ENCODE measurements at places on chromosomes 3 and 15.
A peak's percentile ranks its signal among the peaks of the same experiment; 100 is the strongest.

DNA sequence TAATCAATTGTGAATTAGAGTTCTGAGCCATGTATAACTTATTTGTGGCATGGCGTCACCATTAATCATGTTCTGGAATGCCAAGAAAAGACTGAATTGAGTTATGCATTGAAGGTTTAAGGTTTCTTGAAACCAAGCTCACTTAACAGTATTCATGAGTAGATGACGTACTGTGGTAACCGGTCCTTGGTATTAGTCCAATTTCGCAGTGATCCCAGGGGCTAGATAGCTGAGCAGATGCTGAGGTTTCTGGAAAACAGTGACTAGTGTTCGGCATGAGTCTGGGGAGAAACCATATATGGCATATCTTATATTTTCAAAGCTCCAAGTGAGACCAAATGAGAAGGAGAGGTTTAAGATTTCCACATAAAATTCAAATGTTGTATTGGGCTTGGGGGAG lies 218.3 kb upstream of the LYSMD4 start:
- DNase-seq: no peak

DNA sequence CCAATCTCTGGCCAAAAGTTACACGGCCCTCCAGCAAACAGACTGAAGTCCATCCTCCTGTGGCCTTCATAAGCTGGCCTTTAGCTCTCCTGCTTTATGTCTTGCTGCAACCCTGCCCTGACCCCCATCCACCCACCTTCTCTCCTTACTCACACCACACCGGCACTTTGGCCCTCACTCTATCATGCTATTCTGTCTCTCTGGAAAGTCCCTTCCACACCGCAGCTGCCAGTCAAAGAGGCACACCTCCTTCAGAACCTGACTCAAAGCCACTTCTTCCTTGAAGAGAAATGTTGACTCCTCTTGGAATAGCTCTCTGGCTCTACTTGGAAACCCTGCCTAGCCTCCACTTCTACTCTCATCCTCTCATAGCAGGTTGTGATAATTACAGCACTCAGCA lies 4.5 kb downstream of the GPR156 start:
- DNase-seq: no peak

GRCh38 chr15:31001702-31002101 lies 10.3 kb upstream of the MTMR10 start:
- DNase-seq: no peak

DNA sequence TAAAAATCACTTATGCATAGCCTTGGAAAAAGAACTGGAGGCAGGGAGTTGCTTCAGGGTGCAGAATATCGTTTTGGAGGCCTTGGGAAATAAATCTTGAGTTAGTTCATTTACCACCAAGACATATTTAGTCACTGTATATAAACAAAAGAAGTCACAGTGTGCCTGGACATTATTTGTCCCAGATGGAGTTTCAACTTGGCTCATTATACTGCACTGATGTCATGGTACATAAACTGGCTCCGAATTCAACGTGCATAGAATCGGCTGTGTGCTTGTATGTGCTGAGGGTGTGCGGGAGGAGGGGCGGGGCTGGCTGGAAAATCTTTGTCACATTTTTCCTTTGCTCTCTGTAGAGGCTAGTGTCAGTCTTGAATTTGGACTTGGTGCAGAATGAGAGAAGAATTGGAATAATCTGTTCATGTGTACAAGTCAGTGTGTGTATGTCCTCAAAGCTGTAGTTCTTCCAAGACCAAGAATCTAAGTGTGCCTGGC lies 86.6 kb downstream of the FNDC3B start:
- DNase-seq: peak; percentile 86

GRCh38 chr15:83545804-83546511 lies 98.8 kb downstream of the SH3GL3 start:
- no peak for DNase-seq

DNA sequence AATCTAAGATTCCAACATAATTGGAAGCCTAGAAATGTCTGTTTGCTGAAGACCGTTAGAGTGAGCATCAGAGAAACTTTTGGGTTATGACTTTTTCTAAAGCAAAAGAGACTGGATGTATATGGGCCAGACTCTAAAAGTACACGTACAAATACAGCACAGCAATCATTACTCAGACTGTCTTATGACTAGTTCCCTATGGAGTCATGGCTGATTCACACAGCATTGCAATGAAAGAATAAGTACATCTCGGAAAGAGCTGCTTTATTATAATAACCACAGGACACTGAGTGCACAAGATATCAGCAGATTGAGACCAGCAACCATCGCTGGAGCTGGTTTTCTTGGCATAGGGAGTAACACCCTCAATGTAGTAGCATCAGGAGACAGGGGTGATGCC lies 618.6 kb downstream of the NLGN1 start:
- DNase-seq: no peak

GRCh38 chr3:179848711-179849110 lies 188.0 kb downstream of the PEX5L start:
- no peak for DNase-seq

DNA sequence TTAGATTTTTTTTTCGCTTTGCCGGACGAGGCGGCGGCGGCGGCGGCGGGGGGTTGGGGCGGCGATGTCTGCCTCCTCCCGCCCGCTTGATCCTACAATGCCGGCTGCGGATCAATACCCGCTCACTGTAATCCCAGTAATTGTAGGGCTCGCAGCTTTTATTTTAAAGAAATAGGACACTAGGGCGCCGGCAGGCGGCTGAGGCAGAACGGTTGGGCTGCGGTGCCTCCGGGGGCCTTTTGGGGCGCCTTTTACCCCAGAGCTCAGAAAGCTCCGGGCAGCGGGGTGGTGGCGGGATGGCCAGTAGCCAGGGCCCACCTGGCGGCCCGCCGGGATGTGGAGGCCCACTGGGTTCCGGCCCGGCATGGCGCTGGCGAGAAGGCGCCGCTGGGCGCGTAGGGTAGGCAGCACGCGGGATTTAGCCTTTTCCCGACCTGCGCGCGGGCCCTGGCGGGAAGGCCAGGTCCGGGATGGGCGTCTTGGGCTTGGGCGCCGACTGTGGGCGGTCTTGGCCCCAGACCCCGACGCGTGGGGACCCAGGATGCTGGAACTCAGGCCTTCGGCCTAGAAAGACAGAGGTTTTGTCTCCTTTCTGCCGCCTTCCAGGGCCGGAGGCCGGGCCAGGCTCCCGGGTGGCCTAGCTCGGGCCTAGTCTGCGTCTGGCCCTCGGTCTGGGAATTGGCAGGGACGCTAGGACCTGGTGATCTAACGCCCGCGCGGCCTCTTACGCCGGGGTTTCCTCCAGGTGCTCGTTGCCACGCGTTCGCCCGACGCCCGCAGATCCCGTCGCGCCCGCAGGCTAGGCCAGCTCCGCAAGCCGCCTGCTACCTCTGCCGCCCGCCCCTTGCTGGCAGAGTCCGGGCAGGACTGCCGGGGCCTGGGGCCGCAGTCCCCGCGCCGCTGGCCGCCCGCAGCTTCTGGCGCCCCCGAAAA lies 15.5 kb upstream of the ONECUT1 start:
- no peak for DNase-seq

- no peak for DNase-seq
These were observed 50.0 kb upstream of the EPHA3 start for GRCh38 chr3:89057398-89057797.

DNA sequence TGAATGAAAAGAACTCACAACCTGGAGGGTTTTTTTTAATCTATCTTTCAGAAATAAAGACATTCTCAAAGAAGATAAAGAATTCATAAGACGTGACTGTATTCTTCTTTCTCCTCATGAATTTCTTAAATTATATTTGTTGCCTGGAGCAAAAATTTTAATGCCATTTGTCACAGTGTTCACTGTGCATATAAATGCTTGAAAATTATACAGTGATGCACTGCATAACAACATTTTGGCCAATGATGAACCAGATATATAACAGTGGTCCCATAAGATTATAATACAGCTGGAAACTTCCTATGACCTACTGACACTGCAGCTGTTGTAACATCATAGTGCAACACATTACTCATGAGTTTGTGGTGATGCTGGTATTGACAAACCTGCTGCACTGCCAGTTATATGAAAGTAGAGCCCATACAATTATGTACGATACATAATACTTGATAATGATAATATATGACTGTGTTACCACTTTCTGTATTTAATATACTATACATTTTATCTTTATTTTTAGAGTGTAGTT lies 67.3 kb downstream of the P2RY1 start:
- no peak for DNase-seq

DNA sequence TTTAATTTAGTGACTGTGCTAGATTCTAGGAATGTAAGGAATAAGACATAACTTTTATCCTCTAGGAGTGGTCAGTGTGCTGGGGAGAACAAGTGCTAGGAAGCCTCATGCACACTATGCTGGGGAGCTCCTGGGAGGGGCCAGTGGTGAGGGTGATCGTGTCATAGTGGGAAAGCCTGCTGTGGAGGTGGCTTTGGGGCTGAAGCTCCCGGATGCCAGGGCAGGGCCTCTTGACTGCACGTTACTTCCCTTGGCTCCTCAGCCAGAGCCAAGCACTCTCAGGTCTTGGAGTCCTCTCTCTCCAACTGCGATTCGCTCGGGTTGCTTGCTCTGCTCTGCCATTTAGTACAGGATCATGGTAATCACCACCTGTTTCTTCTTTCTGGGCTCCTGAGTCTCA lies 33.6 kb downstream of the SQOR start:
- DNase-seq: no peak

- DNase-seq: no peak
These were observed 1.4 kb downstream of the SETD5 start for GRCh38 chr3:9398700-9399336.

- no peak for DNase-seq
These were observed 120.8 kb downstream of the GMPS start for GRCh38 chr3:155991212-155991611.

GRCh38 chr3:112555535-112556170 lies 6.1 kb downstream of the ATG3 start:
- DNase-seq: no peak

GRCh38 chr15:69037977-69038376 lies 23.5 kb downstream of the NOX5 start:
- no peak for DNase-seq

GRCh38 chr3:156274791-156275190 lies 154.4 kb downstream of the KCNAB1 start:
- DNase-seq: no peak

- DNase-seq: no peak
These were observed 27.9 kb upstream of the MUC20 start for GRCh38 chr3:195692781-195693427.

DNA sequence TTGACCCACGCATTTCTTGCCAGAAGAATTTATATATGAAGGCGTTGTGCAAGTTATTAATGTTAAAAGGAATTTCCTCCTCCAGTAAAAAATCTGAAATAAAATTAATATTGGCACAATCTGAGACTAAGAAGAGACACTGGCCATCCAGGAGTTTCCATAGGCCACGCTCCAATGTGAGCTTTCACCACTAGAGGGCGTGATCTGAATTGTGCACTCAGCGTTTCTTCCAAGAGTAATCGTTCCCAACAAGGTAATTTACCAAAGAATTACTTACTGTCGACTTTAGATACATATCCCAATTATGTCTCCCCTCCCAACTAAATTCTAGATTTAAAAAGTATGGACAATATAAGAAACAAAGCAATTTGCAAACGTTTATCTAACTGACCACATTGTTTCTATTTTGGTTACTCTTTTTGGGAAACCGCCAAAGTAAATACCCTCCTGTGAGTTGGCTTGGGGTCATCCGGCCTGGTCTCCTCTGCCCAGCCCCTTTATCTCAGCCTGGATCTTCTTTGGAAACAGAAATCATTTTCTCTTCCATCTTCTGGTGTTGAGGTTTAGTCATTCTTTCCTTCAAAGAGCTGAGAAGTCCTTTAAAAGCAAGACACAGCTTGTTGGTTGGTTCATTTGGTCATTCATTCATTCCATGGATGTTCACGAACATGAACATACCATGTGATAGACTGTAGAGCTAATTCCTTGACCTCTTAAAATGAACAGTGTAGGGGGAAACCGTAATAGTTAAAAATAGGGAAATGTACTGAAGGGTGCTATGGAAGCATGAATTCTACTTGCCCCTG lies 26.2 kb downstream of the POLR2M start:
- peak; percentile 52 for DNase-seq

DNA sequence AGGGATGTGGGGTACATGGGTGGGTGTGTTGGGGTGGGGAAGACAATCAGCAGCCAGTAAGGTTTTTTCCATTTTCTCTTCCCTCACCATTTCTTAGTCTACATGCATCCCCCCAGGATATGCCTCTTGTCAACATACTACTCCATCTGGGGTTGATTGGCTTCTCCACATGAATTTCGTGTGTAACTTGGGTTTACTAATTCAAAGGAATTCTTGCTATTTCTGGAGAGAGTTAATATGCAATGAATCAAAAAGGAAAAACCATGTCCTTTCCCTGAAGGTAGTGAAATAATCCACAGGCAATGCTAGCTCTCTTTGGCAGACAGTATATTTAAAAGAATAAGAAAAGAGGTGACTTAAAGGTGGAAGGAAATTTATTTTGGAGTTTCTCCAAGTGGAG lies 198.4 kb downstream of the EBLN2 start:
- no peak for DNase-seq

GRCh38 chr15:79962178-79962577 lies 8.8 kb downstream of the BCL2A1 start:
- DNase-seq: no peak

- DNase-seq: no peak
These were observed 26.4 kb downstream of the PTPN23 start for GRCh38 chr3:47407237-47407636.

DNA sequence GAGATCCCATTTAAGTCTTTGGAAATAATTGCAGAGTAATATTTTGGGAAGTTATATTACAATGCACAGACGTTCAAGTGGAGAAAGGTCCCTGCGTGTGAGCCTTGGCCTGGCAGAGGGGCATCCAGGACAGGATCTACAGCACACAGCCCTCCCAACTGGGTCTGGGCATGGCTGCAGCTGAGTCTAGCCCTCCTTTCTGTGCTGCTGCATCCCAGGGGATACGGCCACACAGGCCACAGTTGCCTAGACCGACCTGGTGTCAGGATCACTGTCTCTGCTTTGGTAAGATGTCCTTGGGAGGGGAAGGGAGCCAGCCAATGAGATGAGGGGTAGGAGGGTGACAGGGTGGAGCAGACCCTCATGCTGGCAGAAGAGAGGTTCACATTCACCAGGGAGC lies 46.1 kb downstream of the APBA2 start:
- DNase-seq: no peak

GRCh38 chr15:90845201-90845949 lies 23.0 kb upstream of the FURIN start:
- peak; percentile 27 for DNase-seq

- no peak for DNase-seq
These were observed 24.6 kb downstream of the CCDC14 start for GRCh38 chr3:123936400-123936799.

DNA sequence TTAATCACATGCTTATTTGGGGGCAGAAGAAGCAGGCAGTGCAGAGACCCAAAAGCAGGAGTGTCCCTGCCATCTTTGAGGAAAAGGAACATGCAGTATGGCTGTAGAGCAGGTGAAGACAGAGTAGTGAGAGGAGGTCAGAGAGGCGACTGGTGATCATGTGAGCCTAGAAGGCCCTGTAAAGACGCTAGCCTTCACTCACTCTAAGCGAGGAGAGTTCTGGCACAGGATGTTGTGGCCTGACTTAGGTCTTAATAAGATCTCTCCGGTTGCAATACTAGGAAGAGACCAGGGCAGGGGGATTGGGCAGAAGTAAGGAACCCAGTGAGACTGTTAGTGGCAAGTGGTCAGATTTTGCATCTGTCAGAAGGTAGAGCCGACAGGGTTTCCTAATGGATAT lies 114.5 kb upstream of the ZBED2 start:
- no peak for DNase-seq

- no peak for DNase-seq
These were observed 244.3 kb downstream of the ULK4 start for GRCh38 chr3:41717641-41718040.
